Cardiac fibroblast (primary cell): ENCODE measurements at places on chromosomes 16 and 17.

DNA sequence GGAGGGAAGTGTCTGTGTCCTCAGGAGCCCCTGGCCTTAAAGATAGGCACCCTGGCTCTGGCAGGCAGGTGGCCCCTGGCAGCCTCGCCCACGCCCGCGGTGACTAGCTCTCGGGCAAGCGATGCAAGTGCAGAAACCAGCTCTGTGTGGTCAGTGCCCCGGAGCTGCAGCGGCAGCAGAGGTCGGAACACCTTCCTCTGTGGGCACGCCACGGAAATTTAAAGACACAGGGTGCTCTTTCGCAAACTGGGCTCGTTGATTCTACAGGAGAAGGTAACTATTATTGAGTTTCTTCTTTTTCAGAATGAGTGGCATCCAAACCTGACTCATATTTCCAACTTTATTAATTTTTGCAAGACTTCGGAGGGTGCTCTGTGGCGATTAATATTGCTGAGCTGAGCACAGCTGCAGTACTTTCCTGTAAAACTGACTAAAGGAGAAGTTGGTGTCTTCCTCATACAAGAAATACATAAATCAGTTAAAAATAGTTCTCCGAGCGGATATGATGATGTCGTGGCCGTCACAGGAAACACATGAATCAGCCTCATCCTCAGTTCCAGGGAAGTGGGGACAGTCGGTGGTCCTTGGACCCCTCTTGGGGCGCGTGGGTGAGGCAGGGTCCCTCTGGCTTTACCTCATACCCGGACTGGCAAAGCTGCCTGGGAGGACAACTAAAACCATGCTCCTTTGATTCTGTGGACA is 120.2 kb downstream of the METRNL start:
- DNase-seq: peak; percentile 81

- no peak for DNase-seq
Observed at GRCh38 chr16:22264786-22265185, 32.4 kb upstream of the POLR3E start.

DNA sequence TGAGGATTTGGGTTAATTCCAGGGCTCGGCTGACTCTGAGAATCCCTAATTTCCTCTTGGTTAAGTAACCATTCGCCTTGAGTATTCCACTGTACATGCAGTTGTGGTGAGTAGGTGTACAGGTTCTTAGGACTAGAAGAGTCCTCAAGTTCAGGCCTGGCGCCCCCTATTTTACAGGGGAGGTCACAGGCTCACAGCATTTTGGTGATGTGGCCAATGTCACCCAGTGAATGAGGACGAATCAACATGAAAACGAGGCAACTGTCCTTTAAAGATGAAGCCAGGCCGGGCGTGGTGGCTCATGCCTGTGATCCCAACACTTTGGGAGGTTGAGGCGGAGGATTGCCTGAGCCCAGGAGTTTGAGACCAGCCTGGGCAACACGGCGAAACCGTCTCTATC is 55.4 kb downstream of the ABCC6 start:
- no peak for DNase-seq

DNA sequence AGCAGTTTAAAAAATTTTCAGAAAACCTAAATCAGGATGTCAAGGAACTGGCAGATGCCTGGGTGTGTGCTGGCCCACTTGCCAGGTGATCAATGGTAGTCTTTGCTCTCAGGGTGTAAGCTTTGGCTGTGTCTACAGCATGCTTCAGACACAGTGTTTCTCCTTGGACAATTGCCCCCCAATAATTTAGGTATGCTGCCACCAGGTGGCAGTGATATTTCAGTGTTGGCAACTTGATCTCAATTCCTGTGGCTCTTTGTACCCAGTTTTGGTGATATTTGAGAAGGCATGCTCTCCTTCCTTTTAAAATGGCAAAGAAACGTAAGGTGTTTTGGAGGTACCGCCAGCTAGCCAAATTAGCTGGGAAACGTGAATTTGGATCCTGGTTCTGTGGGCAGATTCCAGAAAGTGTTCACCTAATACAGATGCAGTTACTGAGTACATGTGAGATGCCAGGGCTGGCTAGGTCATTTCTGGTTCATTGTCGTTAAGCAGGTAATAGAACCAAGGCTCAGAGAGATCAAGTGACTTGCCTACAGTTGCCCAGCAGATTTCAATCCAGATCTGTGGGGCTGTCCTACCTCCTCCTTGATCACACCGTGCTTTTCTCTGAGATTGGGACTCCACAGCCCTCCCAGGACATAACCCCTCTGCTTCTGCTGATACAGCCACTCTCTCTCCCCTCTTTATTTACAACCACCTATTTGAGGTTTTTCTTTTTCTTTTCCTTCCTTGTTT is 155.6 kb upstream of the PLCG2 start:
- DNase-seq: peak; percentile 70

GRCh38 chr17:39717660-39718059 is 12.7 kb downstream of the MIEN1 start:
- DNase-seq: no peak

GRCh38 chr16:57204675-57205074 is 18.5 kb downstream of the RSPRY1 start:
- DNase-seq: no peak

GRCh38 chr17:64974750-64975317 is 55.6 kb upstream of the LRRC37A3 start:
- DNase-seq: no peak

GRCh38 chr17:4019275-4019674 is 55.0 kb upstream of the ATP2A3 start:
- no peak for DNase-seq

DNA sequence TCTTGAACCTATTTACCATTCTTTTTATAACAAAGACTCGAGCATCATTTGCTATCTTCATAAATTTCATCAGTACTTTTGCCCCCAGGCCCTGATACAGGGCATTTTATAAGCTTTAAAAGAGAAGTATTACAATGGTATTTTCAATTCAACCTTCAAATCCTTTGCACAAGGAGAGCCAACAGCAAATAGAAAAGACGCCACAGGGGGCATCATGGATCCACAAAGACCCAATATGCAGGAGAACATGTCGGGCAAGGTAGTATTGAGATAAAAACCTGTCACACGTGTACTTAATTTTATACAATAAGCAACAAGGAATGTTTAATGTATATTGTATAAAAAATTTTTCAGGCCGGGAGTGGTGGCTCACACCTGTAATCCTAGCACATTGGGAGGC is 10.2 kb downstream of the MAP3K14 start:
- DNase-seq: no peak

DNA sequence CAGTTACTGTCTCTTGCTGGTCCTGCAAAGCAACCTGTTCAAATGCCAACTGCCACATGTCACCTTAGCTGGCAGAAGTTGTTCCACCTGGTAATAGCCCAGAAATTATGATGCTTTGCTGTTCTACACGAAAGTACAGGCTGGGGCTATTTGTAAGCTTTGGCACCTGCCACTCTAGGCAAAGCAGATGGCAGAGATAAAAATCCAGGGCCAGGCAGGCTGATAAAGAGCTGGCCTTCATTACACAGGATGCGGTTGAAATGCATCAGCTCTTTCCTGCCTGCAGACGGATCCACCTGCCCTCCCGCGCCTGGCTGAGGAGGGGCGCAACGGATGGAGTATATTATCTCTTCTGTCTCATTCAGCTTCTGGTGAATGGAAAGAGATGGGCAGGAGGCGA is 29.3 kb upstream of the KDM8 start:
- DNase-seq: no peak

DNA sequence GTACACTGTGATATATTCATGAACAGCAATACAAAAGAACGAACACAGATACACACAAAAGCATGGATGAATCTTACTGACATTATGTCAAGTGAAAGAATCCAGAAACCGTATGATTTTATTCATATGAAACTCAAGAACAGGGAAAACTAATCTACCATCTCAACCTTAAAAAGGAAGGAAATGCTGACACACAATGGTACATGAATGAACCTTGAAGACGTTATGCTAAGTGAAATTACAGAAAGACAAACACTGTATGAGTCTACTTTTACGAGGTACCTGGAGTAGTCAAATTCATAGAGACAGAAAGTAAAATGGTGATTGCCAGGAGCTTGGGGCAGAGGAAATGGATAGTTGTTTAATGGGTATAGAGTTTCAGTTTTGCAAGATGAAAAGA is 8.7 kb upstream of the PRKCB start:
- no peak for DNase-seq

DNA sequence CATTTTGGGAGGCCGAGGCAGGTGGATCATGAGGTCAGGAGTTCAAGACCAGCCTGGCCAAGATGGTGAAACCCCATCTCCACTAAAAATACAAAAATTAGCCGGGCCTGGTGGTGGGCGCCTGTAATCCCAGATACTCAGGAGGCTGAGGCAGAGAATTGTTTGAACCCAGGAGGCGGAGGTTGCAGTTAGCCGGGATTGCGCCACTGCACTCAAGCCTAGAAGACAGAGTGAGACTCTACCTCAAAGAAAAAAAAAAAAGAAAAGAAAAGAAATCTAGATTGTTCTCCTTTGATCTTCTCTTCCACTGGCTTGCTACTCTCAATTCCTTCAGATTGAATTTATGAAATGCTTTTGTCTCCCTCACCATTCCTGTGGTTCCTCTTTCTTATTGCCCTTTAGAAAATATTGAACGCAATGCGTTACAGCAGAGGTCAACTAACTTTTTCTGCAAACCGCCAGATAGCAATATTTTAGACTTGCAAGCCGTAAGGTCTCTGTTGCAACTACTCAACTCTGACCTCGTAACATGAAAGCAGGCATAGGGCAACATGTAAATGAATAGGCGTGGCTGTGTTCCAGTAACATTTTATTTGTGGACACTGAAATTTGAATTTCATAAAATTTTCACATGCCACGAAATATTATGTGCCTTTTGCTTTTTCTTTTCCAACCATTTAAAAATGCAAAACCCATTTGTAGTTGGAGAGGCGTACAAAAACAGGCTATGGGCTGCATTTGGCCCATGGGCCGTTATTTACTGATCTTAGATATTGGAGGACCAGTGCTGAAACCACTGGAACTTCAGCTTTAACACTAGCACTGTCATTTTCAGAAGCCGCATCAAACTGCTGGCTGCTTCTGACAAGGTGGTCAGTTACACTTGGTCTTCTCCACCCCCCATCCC is 24.8 kb downstream of the PITPNC1 start:
- DNase-seq: no peak

- no peak for DNase-seq
Observed at GRCh38 chr17:58331815-58332777, 3.5 kb upstream of the TSPOAP1 start.

- no peak for DNase-seq
Observed at GRCh38 chr17:15744885-15745284, 12.8 kb downstream of the TBC1D26 start.

DNA sequence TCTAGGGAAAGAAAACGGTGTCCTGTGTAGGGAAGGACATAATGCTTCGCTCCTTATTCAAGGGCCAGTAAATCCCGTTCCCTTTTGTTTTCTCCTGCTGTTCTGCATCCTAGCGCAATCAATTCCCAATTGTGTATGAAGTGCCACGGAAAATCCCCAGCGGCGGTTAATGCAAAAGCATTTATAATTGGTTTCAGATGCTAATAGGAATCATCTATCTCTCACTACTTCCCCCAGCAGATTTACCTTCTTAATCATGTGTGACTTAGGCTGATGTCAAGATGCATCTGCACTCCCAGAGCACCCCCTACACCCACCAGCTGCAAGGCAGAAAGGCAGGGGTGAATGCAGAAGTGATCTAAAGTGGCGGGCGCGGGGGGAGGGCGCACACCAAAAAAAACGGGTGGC is 32.7 kb upstream of the SSTR2 start:
- DNase-seq: no peak

GRCh38 chr17:41511116-41511515 is 5.7 kb upstream of the KRT13 start:
- DNase-seq: no peak

DNA sequence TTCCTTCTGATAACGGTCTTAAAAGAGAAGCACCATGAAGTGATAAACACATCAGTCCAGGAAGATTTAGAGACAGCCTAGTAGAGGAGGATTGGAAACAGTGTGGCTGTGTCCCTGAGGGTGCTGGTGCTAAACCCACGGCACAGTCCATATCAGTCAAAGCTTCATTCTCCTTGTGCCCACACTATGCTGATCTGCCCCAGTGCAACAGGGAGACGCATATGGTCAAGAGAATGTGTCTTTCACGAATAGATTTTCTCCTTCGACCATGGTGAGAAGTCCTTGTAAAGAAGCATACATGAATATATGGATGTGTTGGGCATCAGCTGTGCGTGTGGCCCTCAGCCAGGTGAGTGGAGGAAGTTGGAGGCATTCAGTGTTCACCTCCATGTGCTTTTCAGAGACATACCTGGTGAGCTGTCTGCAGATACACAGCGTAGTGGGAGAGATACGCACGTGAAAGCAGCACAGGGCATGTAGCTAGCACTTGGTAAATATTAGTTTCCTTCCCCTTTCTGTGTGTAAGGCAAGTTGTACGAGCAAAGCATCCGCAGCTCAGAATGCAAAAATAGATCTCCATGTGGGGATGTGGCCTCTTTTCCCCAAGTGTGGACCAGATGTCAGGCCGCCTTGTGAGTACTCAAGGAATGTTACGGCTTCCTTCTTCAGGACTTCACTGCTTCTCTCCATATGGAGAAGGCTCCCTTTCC is 29.4 kb downstream of the HLF start:
- DNase-seq: no peak

DNA sequence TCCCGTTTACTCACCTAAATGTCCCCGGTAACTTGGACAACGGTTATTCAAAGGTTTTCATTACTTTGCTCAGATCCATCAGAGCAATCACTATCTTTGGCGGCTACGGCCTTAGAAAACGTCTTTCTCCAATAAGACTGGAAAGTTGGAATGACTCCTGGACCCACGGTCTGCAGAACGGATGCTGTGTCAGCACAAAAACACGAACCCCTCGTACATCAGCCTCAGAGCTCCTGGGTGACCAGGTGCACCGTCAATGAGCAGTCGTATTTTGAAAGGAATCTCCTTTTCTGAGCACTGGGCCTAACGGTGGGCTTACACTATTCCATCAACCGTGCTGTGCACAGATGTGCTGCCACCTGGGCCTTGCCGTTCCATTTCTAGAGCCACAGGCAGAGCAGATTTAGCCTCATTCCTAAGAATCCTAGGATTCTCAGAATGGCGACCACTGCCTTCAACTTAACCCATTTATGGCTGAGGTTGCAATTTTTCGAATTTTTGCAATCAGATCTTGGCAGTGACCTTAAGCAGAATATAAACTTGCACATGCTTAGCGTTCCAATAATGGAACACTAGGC is 110.8 kb upstream of the ZNF750 start:
- no peak for DNase-seq

- DNase-seq: peak; percentile 88
Observed at GRCh38 chr17:30363715-30364202, 15.0 kb upstream of the CPD start.

DNA sequence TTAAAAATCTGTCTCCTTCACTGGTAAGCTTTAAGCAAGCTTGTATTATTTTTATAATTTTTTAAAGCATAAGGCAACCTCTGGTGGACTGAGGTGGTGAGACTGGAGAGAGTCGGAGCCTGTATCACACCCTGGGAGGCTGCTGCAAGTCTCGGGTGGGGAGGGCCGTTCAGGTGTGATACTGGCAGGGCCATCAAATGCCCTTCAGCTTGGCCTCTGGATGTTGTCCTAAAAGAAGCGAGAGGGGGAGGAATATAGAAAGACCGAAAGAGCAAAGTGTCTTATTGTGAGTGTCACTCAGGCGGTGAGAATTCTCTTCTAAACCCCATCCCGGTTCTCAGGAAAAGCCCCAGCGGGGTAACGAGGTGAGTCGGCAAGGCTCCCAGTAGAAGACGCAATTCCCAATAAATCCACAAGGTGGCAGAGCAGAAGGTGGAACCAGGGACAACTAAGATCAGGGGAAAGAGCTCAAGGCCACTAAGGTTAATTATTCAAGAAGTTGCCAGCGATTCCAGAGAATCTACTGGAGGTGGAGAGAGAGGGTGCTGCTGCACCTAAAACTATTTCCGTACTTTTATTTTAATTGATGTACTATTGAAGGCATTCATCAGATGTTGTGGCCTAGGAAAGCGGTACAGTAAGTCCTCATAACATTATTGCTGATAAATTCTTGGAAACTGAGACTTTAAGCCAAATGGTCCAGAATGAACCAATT is 14.1 kb downstream of the C17orf67 start:
- DNase-seq: peak; percentile 85
